Stimulated activated CD8-positive, alpha-beta memory T cell treated with anti-CD3 and anti-CD28 coated beads, Interleukin-7, amount 100 ng/mL, for 1 hour (primary cell): ENCODE measurements at places on chromosomes 11 and 22.
A peak's percentile ranks its signal among the peaks of the same experiment; 100 is the strongest.

- no peak for DNase-seq
These were observed 100.8 kb downstream of the TRAF6 start for GRCh38 chr11:36409152-36409816.

- DNase-seq, result no peak
These were observed 184.8 kb downstream of the DSCAML1 start for GRCh38 chr11:117612177-117612576.

DNA sequence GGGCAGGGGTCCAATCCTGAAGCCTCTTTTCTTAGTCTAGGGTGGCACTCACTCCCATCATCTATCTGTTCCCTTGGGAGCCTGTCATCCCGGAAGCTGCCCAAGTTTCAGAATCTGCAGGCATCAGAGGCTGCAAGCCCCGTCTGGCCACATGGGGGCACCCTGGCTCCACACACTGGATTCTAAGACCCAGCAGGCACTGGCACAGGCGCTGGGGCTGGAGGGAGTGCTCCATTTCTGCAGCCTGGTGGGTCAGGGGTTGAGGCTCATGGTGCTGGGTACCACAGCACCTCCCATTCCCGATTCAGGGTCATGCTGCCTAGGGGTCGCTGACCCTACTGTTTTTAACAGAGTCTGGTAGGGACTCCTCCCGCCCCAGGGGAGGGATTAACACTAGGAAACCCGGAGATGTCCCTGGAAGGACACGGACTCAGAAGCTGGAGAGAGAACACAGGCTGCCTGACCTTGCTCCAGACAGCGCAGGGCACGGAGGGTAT, 243.9 kb upstream of the SYN3 start:
- DNase-seq, result peak; percentile 5

DNA sequence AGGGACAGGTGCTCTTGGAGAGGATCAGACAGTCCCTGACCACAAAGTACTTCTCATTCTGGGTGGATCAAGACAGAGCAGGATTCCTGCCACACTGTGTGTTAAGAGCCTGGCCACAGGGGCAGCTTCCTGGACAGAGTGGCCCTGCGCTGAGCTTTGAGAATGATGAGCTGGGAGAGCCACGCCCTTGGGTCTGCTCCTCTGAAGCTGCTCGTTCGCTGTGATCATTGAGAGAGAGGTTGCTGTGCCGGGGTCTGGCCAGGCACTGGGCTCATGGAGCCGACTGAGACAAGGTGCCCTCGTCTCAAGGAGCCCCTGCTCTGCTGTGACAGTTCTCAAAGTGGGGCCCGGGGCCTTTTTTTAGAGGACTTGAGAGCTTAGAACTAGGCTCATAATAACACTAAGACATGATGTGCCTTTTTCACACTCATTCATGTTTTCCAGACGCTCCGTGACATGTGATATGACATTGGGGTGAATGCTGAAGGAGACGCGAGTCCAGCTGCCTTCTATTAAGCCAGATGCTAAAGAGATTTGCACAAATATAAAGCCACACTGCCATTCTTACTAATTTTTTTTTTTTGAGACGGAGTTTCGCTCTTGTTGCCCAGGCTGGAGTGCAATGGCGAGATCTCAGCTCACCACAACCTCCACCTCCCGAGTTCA, 1.6 kb upstream of the MFRP start:
- no peak for DNase-seq

DNA sequence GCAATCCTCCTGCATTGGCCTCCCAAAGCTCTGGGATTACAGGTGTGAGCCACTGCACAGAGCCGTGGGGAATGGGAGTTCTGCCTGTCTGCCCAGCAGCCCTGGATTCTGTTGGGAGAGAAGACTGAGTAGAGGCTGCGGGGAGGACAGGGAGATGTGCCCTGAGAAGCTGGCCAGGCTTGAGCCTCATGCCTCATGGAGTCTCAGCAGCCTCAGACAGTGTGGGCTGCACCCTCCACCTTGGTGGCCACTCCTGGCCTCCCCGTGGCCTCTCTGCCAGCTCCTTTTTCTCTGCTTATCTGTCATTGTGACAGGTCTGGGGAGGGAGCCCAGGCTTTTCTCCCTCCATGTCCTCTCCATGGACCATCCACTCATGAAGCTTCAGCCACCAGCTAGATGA, 43.2 kb downstream of the DKK3 start:
- no peak for DNase-seq

DNA sequence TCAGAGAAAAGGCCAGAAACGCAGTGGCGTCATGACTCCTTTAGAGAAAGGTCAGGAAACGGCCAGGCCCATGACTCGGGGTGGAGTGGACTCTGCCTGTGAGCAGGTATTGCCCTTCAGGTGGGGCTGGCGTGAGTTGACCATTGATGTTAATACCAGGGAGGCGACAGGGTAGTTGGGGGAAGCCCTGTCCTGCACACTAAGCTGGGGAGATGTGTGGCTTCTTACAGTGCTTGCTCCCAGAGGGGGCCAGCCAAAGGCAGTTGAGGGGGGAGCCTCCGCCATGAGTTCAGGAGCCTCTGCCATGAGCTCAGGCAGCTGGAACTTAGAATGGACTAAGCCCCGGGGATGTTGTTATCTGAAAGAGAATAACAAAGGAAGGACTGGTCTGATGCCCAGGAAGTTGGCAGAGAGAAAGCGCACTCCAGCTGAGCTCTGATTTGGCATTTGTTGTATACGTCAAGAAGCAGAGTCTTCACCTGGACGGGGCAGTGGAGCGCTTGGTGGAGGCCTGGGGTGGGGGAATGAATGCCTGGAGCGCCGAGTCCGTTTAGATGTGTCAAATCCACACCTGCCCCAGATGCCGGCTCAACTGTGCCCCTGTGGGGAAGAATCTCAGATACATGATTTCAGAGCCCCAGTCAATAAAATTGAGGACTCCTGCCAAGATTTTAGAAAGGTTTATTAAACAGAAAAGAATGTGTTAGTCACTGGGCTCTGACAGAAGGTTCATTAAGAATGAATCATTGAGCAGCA, 222.5 kb downstream of the TBC1D22A start:
- DNase-seq, result no peak

DNA sequence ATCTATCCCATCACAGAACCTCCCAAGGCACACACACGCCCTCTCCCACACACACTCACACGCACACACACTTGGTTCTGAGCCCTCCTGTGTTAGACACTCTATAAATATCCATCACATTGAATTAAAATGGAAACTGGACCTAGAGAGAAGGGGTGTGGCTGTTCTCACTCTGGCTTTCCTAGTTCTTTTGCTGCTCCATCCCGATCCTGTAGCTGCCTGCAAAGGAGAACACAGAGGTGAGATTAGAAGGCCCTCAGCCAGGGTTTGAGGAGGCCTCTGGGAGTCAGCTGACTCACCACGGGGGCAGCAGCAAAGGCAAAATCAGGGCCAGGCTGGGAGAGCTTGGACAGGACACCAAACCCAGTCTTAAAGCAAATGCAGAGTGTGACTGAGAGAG, 192.3 kb upstream of the CADM1 start:
- no peak for DNase-seq

DNA sequence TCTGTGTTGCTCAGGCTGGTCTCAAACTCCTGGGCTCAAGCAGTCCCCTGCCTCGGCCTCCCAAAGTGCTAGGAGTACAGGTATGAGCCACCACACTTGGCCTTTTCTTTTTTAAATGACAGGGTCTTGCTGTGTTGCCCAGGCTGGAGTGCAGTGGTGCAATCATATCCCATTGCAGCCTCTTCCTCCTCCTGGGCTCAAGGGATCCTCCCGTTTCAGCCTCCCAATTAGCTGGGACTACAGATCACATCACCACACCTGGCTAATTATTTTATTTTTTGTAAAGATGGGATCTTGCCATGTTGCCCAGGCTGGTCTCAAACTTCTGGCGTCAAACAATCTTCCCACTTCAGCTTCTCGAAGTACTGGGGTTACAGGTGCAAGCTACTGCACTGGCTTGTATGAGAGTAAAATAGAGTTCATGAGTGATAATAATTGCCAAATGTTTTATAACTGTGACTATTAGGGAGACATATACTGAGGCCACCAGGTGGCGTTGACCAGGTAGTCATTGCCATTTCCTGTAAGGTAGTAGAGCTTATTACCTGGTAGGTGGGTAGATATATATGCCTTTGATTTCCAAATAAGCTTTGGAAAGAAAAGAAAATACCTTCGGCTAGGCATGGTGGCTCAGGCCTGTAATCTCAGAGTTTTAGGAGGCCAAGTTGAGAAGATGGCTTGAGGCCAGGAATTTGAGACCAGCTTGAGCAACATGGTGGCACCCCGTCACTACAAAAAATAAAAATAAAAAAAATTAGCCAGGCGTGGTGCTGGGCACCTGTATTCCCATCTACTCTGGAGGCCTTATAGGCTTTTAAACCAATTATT, 5.4 kb downstream of the FDX1 start:
- DNase-seq, result peak; percentile 8

DNA sequence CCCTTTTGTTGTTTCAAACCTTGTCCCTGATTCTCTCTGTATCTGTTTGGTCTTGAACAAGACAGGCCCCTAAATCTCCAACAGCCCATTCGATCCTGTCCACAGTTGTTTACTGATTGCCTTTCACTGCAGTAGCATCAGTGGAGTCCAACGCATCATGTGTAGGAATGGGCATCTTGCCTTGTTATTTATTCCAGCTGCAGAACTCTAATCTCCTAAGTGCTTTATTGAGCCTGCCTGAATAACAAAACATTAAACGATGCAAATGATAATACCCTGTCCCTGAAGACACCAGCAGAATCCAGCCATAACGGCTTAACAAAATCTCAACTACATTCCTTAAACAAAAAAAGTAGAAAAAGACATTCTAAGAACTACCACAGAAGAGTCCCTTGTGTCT, 50.1 kb downstream of the SLC35F2 start:
- no peak for DNase-seq

- no peak for DNase-seq
These were observed 271.6 kb upstream of the CADM1 start for GRCh38 chr11:115775846-115776245.

- DNase-seq, result no peak
These were observed 93.8 kb downstream of the MIAT start for GRCh38 chr22:26751217-26751616.

- no peak for DNase-seq
These were observed 348.3 kb upstream of the B3GAT1 start for GRCh38 chr11:134760299-134760698.

- no peak for DNase-seq
These were observed 3.6 kb upstream of the PHLDA2 start for GRCh38 chr11:2932850-2933251.

DNA sequence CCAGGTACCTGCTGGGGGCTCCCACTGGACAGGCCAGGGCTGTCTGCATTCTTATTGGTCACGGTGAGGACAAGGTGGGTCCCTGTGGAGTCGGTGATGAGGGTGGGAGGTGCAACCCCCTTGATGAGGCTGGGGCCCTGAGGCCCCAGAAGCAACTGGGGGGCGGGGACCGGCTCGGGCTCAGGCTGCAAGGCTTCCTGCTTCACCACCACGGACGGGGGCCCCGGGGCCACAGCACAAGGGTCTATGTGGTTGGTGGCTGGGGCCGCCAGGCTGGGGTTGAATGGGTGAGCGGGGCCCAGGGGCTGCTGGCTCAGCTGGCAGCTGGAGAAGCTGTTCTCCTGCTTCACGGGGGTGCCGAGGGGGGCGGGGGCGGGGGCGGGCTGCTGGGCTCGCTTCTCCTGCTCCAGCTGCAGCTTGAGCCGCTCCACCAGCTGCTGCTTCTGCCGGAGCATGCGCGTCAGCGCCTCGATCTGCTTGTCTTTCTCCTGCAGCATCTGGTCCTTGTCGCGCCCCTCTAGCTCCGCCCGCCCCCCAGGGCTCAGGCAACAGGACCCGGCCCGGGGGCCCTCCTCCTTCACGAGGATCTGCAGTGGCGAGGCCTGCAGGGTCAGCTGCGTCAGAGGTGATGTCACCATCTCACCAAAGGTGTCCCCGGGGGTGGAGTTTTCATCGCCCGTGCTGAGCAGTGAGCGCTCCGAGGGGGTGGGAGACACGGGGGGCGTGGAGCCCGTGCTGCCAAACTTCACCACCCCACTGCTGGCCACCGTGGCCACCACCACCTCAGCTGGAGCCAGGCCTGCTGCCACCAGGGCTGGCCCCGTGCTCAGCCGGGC, 48.2 kb downstream of the SGSM3 start:
- no peak for DNase-seq

GRCh38 chr11:870127-870413, 27.4 kb downstream of the TSPAN4 start:
- no peak for DNase-seq

GRCh38 chr11:61011950-61012736, 40.7 kb downstream of the CD6 start:
- no peak for DNase-seq

GRCh38 chr11:65855927-65856363, 2.0 kb downstream of the CFL1 start:
- no peak for DNase-seq

GRCh38 chr11:128691802-128692752, 1.8 kb upstream of the FLI1 start:
- DNase-seq, result no peak

GRCh38 chr22:47401976-47402770, 639.7 kb downstream of the TBC1D22A start:
- no peak for DNase-seq

DNA sequence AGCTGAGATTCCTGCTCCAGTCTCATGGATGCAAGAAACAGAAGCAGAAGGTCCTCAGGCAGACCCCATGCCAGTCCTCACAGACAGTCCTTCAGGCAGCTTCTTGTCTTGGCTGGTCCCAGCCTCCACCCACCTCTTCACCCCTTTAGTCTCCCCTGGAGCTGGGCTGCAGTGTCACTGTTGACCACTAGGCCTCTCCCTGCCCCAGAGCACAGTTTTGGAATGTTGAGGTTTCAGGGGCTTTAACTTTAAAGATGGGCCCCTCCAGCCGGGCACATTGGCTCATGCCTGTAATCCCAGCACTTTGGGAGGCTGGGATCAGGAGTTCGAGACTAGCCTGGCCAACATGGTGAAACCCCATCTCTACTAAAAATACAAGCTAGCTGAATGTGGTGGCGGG, 39.5 kb upstream of the GCAT start:
- no peak for DNase-seq
